Activated T-helper 9 cell treated with anti-CD3 and anti-CD28 coated beads, Interleukin-2, amount 50 U/mL, for 16 hours (primary cell): ENCODE measurements at places on chromosomes 2 and 18.

DNA sequence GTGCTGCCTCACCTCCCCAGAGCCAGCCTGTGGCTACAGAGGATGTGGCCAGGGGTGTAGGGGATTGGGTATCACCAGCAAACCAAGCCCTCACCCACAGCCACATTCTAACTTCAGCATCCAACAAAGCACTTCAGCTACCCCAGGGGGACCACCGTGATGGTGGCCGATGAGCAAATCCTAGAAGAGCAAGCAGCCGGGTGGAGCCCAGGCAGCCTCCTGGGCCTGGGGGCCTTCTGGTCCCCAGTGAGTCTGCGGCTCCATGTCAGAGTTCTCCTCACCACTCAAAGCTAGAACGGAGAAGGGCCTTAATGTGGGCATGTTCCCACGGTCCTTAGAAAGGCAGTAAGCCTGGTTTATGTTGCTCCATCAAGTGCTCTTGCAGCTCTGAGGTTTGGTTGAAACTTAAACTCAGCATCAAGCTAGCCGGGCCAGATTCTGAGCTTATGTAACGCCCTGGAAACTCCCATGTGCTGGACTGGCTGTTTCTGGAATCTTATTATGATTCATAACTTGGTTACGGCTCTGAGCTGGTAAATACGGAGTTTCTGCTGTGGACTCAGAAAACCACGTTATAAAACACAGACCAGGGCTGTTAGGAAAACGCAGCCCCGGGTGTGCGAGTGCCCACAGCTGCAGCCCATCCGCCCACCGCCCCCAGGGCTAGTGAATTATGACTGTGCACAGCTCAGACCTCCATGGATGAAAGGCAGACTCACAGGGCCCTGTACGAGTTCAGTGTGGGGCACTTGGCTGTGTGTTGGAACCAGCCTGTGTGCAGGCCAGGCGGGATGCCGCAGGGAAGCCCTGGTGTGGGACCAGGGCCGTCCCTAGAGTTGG is 99.8 kb downstream of the SEPTIN10 start:
- DNase-seq, result no peak

DNA sequence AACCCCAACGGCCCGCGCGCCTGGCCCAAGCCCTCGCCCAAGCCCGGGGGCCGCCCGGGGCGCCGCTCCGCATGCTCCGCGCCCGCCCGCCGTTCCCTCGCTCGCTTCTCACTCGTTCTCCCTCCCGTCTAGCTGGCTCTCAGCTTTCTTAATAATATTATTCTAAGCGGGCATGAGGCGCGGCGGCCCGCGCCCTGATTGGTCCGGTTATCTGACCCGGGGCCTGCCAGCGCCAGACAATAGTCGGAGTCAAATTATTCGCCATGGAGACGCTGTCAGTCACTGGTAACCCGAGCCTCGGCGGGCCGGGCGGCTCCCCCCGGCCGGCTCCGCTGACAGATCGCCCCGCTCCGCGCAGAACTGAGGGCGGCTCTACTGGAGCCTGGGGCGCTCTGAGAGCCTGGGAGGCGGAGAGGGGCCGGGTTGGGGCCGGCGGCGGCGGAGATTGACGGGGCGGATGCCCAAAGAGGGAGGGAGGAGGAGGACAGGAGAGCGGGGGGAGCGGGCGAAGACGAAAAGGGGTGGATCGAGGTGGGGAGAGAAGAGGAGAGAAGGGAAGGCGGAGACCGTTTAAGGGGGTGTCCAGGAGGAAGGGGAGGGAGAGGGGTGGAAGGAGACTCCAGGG is at the start of gene SIX2:
TSS of gene SIX2 (minus strand) at position 150 of the 625 bp plus-strand sequence. CDS start 342 bp downstream, outside the sequence.
- no peak for DNase-seq

- DNase-seq, result no peak
These were observed 1.9 kb downstream of the ORMDL1 start for GRCh38 chr2:189782221-189782671.

GRCh38 chr2:163191372-163191771 is 352.8 kb upstream of the KCNH7 start:
- no peak for DNase-seq

DNA sequence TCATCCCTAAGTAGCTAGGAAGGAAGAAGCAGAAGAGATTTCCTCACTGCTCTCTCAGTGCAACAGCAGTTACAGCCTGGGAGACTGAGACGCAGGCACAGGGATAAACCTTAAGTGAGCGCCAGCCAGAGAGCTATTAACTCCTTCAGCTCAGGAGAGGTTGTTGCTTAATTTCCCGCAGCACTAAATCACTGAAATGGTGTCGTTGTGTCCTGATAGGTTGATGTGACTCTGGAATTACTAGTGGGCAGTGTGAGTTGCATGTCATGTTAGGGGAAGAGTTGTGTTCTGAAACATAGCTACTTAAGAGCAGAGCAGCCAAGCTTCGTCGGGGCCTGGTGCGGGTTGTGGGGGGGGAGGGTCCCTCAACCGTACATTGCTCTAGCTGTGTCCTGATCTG is 225.8 kb downstream of the NAPG start:
- no peak for DNase-seq
